ENCODE measurements at places on chromosomes 1 and 21.

GRCh38 chr1:65668368-65668767 lies 124.3 kb upstream of the PDE4B start:
- DNase-seq = no peak

DNA sequence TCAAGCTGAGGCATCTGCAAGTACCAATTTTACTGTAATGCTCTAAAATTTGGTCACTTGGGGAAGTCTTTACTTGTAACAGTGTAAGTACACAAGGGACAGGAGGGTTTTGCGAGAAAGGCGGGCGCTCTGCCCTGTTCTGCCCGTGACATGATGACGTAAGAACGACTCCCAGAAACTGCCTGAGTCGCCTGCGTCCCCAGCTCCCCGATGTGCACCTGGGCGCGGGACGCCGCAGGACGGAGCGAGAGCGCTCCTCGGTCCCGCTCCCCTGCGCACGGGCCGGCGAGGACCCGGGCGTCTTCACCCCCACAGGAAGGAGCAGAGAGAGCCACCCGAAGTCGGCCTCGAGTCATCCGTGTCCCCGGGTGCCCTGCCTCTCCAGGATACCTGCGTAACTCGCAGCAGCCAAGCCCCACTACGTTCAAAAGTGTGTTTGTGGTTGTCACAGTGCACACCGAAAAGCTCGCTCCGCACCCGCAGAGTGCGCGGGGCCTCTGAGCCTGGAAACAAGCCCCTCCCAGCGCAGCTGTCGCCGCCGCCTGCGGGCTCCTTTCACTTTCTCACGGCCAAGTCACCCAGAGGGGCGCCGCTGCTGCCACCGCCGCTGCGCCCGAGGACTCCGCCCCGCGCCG lies 3.3 kb upstream of the ZBTB18 start:
- peak; percentile 71 for DNase-seq

- DNase-seq = peak; percentile 74
These were observed 61.4 kb downstream of the OLFML2B start for GRCh38 chr1:161962091-161962887.

DNA sequence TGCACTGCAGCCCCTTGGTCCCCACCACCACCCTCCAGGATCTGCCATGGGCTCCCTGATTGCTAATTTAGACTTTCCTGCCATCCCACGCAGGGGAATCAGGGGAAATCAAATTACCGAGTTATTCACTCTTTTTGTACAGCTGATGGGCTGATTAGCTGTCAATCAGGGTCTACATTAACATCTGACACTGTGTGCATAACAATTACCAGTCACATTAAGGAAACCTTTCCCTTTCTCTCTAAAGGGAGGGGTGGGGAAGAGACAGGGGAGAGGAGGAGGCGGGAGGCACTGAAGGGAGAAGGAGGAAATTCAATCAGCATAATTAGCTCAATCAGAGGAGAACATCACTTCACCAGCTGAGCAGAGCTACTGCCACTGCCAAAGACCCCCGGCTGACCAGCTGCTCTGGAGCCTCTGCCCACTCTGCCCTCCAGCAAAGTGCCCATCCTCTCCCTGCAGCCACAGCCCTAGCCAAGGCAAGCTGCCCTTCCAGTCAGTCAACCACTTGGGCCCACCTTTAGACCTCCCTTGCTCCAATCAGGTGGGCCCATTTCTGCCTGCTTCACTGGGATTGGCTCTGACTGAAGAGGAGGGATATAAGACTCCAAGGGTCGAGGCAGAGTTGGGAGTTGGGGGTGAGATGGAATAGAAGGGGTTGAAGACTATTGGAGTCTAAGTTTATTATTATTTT lies 199.3 kb upstream of the ZC3H12A start:
- no peak for DNase-seq

GRCh38 chr1:90579212-90579802 lies 137.8 kb downstream of the BARHL2 start:
- peak; percentile 46 for DNase-seq

DNA sequence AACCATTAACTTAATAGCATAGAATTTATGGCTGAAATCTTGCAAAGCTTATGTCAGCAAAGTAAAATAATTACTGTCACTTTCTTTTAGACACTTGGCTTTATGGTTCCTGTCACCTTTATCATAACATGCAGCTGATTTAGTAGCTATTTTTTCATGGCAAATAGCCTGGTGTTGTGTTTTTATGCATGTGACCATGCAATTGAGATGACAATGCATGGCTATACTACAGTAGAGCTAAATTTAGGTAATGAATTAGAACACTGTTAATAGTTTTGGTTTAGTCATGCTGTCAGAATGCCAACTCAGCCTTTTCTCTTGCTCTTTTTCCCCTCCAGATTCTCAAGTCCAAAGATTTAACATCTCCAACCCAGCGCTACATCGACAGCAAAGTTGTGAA lies 88.6 kb downstream of the TGFB2 start:
- DNase-seq = no peak

- no peak for DNase-seq
These were observed 2.0 kb upstream of the B3GALT5 start for GRCh38 chr21:39610703-39611102.

GRCh38 chr1:232143315-232143886 lies 486.5 kb downstream of the SIPA1L2 start:
- no peak for DNase-seq

DNA sequence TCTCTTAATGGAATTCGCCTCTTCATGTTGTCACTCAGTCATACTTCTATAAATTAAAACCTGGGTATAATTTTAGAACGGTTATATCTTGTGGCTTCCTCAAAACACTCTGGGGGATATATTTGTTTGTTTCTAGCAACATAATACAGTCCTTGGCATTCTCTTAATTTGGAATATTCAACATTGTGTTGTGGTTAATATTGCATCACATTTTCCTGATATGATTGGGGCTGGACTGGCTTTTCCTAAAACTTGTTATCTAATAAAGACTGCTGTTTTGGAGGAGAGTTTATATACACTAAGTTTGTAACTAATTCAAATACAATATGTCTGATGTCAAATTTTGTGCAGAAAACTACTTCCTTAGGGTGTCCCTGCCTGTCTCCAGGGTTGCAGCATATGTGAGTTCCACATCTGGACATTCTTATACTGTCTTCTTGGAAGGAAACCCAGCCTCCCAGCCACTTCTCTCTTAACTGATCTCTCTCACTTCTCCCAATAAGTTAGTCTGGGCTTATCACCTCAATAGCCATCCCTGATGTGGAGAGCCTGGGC lies 892.6 kb downstream of the MRPL39 start:
- DNase-seq = no peak

- DNase-seq = no peak
These were observed 72.1 kb upstream of the DISP3 start for GRCh38 chr1:11406845-11407244.

DNA sequence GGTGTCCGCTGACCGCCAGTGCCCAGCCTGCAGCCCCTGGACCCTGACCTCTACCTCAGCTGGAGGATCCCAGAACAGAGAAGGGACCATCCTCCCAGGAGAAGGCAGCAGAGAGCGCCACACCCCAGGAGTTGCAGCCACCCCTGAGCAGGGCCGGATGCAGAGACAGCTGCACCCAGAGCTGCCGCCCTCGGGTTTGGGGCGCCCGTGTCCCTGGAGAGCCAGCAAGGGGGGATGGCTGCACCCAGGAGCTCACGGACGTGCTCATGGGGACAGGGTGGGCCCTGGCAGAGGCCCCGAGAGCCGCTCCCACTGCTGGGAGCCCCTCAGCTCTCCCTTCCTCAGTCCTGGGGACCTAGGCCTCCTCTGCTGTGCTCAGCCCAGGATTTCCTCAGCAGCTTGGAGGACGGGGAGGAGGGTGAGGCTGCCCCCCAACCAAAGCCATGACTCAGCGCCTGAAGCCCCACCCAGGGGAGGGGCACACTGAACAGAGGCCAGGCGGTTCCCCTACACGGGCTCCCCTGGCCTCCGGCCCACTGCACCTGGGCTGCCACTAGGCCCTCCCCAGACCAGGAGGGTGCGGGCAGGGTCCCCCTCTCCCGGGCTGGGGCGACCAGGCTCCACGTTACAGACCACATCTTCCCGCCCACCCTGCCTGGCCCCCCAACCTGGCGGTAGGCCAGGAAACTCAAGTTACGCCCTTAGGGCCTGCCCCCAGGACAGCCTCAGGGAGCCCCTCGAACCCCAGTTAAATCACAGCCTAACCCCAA lies 2.2 kb downstream of the ACAP3 start:
- peak; percentile 67 for DNase-seq

DNA sequence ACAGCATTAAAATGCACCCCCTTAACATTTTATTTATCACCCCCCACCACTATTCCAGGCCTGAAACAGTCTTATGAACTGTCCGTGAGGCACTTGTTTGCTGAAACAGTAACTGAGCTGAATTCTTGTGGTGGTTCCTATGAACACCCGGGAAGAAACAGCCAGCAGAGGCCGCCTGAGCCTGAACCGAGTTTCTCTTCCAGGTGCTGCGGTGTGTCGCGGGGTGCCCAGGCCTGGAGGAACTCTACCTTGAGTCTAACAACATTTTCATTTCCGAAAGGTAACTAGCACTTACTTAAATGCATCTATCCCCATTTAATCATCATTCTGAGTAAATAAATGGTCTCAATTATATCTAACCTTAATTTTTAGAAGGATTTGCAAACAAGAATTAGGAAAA lies 66.8 kb downstream of the TBCE start:
- DNase-seq = no peak

DNA sequence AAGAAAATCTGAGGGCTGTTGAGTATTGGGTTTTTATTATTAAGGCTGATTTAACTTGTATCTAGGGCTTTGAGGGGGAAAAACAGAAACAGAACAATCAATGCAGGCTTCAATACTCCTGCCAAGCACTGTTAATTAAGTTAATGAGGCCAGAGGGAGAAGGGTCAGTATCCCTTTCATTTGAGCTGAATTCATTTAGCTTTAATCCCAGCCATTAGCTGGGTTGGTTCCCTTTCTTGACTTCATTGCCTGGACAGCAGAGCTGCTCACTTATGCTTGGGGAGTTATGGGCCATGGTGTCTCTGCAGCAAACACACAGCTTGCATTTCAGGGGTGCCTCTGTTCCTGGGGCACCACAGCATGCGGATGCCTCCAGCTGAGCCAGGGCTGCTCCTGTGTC lies 16.3 kb downstream of the TLR5 start:
- no peak for DNase-seq

GRCh38 chr1:174206148-174206836 lies 47.0 kb downstream of the RABGAP1L start:
- peak; percentile 69 for DNase-seq

DNA sequence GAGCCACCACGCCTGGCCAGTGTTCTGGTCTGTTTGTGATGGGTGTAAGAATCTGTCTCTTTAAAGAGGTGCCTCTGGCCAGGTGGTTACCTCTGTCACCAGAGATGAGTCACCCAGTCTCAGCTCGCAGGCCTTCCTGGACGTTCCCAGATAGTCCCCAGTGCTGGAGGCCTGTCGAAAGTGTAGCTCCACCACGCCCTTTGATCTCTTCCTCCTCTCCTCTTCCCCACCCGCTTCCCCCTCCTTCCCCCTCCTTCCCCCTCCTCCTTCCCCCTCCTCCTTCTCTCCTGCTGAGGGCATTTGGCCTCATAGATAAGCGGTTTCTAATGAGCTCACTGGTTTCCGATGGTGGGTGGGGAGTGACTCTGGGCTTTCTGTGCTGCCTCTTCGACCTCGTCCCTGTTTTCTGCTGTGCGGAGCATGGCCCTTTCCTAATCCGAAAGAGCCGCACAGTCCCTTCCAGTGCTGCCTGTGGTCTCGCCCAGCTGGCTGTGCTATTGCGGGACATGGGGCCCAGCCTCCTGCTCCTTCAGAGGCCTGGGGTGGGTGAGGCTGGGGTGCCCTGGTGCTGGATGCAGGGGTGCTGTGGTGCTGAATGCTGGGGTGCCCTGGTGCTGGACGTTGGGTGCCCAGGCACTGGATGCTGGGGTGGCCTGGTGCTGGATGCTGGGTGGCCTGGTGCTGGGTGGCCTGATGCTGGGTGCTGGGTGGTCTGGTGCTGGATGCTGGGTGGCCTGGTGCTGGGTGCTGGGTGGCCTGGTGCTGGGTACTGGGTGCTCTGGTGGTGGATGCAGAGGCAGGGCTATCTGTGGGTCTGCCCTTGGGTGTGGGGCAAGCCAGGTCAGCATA lies 19.2 kb downstream of the AGPAT3 start:
- DNase-seq = peak; percentile 28

- DNase-seq = no peak
These were observed 102.7 kb downstream of the NEK7 start for GRCh38 chr1:198259333-198260074.

- DNase-seq = no peak
These were observed 252.7 kb downstream of the LRRC40 start for GRCh38 chr1:69952676-69953075.

- no peak for DNase-seq
These were observed 492.8 kb downstream of the CAMTA1 start for GRCh38 chr1:7278045-7278444.

GRCh38 chr1:155334962-155335361 lies 14.3 kb downstream of the RUSC1 start:
- no peak for DNase-seq

GRCh38 chr1:219621047-219621786 lies 8.3 kb upstream of the ZC3H11B start:
- no peak for DNase-seq

GRCh38 chr1:99146129-99146848 lies 118.0 kb upstream of the PLPPR4 start:
- no peak for DNase-seq

DNA sequence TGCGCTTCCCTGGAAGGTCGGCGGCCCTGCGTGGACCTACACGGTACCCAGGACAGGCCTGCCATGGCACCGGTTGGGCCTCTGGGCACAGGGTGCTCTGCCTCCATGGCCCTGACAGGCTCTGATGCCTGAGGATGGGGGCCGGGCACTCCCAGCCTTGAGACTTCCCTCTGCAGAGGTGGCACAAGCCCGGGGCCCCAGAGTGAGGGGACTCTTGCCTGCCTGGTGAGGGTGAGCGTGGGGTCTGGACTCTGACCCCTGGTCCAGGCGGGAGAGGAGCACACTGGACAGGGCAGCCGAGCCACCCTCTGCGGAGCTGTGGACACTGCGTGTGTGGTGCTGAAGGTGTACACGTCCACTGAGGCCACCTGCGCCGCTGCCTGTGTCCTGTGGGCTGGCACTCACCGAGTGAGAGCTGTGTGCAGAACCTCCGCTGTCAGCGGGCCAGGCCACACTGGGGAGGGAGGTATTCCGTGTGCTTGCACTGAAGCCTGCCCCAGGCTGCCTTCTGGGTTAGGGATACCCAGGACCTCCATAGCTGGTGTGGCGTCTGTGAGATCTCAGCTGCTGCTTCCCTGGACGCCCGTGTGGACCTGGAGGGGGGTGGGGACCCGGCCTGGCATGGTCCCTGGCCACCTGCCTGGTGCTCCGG lies 10.4 kb downstream of the SKI start:
- DNase-seq = no peak

DNA sequence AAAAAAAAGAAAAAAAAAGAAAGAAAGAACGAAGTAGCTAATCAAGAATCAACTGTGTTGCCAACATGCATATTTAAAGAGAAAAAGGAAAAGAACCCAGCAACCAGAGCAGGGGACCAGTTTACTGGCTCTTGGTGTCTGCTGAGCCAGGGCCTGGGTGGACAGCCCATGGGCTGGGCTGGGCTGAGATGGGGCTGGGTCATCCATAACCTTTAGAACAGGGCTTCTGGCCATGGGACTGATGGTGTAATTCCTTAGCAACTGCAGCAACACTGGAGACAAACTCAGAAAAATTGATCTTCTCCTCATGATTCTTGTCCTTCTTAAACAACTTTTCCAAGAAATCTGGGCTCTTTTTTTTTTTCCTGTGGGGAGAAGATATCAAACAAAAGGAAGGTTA lies 10.5 kb downstream of the S100A7A start:
- no peak for DNase-seq

- DNase-seq = no peak
These were observed 853 bp upstream of the PCSK9 start for GRCh38 chr1:55038552-55038838.
